ENCODE measurements at places on chromosomes 3 and 15. TPM values are rescaled to one million over a fixed set of nuclear protein-coding genes. Genes with fewer than 3 reads are reported as not detected.

CFAP91 gene
- 0.44 TPM for total RNA-seq

DNA sequence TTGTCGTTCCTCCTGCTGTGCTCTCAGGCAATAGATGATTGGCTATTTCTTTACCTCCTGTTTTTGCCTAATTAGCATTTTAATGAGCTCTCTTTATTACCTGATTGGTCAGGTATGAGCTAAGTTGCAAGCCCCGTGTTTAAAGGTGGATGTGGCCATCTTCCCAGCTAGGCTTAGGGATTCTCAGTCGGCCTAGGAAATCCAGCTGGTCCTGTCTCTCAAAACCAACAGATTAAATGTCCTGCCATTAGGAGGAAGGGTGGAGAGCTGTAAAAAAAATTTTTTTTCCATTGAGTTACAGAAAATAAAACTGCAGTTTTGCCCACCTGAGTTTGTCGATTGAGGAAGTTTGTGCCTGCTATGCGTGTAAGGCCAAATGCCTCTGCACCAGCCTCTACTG, 5.4 kb upstream of the ACSBG1 start:
- DNase-seq = no peak
- H3K4me3 ChIP-seq = no peak overlapping the region
- no peaks in the 10 kb centered on the region for H3K36me3 ChIP-seq
- peaks cover 9% of the 10 kb centered on the region for H3K4me1 ChIP-seq

- peaks cover 4% of the 10 kb centered on the region for H3K4me1 ChIP-seq
- no peak for DNase-seq
- no peaks in the 10 kb centered on the region for H3K27me3 ChIP-seq
- no peaks in the 10 kb centered on the region for H3K36me3 ChIP-seq
Measured at GRCh38 chr3:73321286-73321999, 260.0 kb downstream of the EBLN2 start.

C3orf62 gene
- total RNA-seq = 2.8 TPM

DNA sequence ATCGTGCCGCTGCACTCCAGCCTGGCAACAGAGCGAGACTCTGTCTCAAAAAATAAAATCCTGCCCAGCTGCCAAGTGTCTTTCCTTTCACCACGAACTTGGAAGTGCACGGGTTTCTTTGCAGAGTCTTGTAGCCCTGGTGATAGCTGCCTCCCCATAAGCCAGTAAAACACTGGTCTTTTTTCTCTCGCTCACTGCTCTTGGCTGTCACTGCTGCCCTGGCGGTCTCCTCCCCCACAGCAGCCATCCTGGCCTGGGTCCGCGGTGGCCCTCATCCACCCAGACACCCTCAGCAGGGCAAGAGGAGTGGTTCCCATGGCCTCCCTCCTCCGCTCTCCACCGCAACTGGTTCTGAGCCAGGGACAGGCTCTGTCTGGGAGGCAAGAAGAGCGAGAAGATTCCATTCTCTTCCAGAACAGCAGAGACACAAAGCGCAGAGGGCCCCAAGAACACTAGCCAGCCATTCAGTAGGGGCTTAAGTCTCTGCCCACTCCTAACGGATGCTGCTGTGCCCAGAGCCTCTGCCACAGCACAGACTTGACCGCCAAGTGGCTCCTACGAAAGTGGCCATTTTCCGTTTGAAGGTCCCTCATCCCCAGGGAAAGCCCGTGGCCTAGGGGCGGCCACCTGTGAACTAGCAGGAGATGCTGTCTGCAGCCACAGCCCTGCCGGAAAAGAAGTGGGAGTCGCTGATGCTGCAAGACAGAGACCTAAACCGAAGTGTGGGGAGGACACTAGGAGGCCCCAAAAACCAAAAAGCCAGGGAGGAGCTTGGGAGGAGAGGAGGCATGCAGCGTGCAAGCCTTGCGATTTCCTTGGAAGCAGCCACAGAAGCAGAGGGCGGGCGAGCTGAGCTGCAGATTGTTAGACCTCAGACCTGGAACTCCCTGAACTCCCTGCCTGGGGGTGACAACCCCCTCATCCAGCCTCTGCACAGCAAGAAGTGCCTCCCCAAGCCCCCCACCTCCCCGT, 44.1 kb downstream of the KLHL25 start:
- peak overlapping the region; percentile 45 for H3K4me3 ChIP-seq
- H3K27ac ChIP-seq = peak overlapping the region; percentile 87
- peaks cover 88% of the 10 kb centered on the region for H3K4me1 ChIP-seq
- DNase-seq = peak; percentile 77
- H3K36me3 ChIP-seq = peaks cover 33% of the 10 kb centered on the region

- H3K36me3 ChIP-seq = no peaks in the 10 kb centered on the region
- H3K4me1 ChIP-seq = peaks cover 9% of the 10 kb centered on the region
- H3K27ac ChIP-seq = no peak overlapping the region
- DNase-seq = no peak
Measured at GRCh38 chr15:70569714-70570231, 193.6 kb downstream of the UACA start.

DNA sequence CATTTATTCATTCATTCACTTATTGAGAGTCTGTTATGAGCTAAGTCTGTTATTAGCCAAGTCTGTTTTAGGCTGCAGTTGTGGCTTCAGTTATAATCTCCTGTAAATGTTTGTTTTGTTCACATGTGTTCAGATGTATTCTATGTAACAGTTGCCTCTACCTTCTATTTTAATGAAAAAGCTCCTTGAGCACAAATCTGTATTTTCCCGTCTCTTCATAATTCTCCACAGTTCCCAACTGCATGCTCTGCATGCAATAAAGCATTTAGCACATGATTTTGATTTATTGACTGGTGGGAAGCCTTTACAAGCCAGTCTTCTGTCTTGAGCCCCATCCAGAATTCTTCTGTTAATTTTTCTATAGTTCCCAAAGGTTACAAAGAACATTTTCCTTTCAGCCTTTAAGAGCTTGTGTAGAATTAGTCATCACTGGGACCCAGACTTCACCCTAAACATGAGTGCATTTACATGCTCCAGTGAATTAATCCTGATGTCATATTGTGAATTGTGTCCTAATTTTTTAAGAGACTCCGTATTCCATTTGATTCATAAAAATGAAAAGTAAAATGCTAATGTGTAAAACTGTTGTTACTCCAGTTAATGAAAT, 122.3 kb upstream of the NR2E3 start:
- no peaks in the 10 kb centered on the region for H3K36me3 ChIP-seq
- no peak for DNase-seq
- H3K4me1 ChIP-seq = peaks cover 39% of the 10 kb centered on the region
- no peak overlapping the region for H3K4me3 ChIP-seq
- no peaks in the 10 kb centered on the region for H3K27me3 ChIP-seq

MORC1 gene
- total RNA-seq = not detected

WNT5A gene
- 3.8 TPM for total RNA-seq

ERC2 gene
- 0.99 TPM for total RNA-seq

C3orf70 gene
- 1.4 TPM for total RNA-seq

DNA sequence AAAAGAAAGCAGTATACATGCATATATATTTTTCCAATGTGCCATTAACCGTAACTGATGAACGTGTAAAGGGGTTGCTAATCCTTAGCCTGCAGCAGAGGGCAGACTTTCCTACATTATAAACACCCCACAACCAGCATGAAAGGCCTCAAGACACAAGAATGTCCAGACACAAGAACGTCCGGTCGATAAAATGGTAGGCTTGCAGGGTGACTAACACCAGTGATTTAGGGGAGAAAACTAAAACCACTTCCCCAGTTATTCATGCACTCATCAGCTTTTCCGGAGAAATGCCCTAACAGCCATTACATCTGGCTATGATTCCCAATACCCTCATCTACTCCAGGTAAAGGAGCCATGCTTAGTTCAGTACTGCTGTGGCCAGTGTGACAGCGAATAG, 57.4 kb downstream of the LRTM1 start:
- no peak overlapping the region for H3K4me3 ChIP-seq
- H3K27me3 ChIP-seq = no peaks in the 10 kb centered on the region
- no peak overlapping the region for H3K27ac ChIP-seq

DNA sequence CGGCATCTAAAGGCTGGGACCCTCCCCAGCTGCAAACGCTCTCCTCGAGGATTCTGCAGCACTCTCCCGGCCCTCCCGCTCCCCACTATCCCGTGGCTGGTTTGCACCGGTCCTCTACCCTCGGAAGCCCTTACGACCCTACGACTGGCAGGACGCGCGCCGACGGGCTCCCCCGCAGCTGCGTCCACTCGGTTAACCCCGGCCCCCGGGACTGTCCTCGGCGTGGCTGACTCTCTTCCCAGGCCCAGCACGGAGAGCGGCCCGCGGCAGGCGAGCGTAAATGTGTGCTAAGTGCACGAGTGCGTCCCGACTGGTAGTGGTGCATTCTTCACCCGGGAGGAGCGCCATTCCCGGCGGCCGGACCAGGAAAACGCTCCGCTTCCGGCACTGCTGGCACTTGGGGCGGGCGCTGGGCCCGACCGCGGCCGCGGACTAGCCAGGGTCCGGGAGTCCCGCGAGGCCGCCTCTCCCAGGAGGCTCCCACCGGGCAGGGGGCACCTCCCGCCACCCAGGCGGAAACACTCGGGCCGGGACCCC, 508 bp downstream of the GORASP1 start:
- H3K27me3 ChIP-seq = no peaks in the 10 kb centered on the region
- peak overlapping the region; percentile 99 for H3K4me3 ChIP-seq
- H3K4me1 ChIP-seq = peaks cover 65% of the 10 kb centered on the region

MASP1 gene
- 214 TPM for total RNA-seq

DNA sequence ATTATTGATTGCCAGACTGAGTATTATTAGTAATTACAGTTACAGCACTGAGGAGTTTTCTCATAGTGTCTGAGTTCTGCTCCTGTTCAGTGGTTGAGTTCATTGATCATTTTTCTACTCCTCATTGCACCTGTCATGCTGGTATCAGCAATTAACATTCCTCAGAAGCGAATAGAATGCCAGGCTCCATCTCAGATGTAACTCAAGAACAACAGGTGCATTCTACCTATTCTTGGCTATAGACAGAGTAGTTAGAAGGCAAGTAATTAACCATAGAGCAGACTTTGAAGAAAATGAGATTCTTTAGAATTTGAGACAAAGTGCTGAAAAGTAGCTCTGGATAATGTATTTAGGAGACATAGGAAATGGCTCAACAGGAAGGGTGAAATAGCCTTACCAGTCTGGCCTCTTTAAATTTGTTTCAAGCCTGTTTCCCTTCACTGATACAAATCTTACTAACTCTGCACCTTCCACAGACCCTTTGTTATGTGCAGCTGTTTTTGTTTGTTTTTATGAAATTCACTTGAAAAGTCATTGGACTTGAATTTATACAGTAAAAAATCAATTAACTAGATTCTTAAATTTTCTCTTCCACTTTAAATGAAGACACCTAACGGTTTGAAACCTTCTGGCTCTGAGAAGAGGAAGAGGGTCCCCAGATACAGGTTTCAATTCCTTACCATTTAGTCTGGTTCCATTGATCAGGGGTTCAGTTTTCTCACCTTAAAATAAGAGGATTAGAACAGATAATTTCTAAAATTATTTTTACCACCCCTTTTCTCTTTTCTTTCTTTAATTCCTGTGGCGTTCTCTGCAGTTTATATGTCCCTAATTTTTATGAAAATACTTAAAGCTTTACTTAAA, 109.6 kb downstream of the FNDC3B start:
- H3K4me1 ChIP-seq = peaks cover 68% of the 10 kb centered on the region
- no peaks in the 10 kb centered on the region for H3K36me3 ChIP-seq
- H3K4me3 ChIP-seq = no peak overlapping the region
- no peaks in the 10 kb centered on the region for H3K27me3 ChIP-seq
- DNase-seq = no peak

DNA sequence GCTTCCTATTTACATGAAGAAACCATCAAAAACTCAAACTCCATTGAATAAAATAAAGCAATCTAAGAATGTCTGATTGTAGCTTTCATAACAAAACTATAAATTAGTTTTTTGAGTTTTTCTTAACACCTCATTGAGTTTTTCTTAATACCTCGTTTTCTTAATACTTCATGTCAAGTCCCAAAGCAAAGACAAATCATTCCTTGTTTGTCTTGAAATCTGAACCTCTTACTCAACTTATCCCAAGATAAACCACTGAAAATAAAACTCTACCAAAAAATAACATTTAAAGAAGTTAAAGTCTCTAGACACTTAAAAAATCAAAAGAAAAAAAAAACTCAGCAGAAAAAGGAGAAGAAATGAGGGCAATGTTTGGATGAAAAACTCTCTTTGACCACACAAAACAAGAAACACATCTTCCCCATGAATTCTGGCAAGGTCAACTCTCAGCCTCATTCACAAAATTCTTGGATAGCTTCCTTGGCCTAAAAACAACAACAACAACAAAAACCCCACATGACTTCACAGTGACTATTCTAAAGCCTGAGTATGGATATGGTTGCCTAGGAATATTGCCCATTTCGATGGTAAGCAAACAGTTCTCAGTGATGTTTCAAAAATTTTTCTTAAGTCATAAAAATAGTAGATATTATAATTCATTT, 38.2 kb downstream of the TMCC1 start:
- H3K4me1 ChIP-seq = peaks cover 26% of the 10 kb centered on the region
- H3K4me3 ChIP-seq = no peak overlapping the region
- DNase-seq = no peak
- no peaks in the 10 kb centered on the region for H3K27me3 ChIP-seq

- H3K27me3 ChIP-seq = no peaks in the 10 kb centered on the region
- peaks cover 35% of the 10 kb centered on the region for H3K4me1 ChIP-seq
- H3K4me3 ChIP-seq = no peak overlapping the region
- H3K36me3 ChIP-seq = no peaks in the 10 kb centered on the region
- H3K27ac ChIP-seq = no peak overlapping the region
Measured at GRCh38 chr3:43388175-43388574, 101.8 kb downstream of the SNRK start.

GABRB3 gene
- total RNA-seq = 2.4 TPM

LCTL gene
- not detected for total RNA-seq

- H3K36me3 ChIP-seq = no peaks in the 10 kb centered on the region
- no peak for DNase-seq
- H3K4me1 ChIP-seq = peaks cover 8% of the 10 kb centered on the region
- H3K4me3 ChIP-seq = no peak overlapping the region
- no peak overlapping the region for H3K27ac ChIP-seq
Measured at GRCh38 chr3:140428380-140428779, 249.5 kb upstream of the TRIM42 start.

- H3K27me3 ChIP-seq = no peaks in the 10 kb centered on the region
- H3K4me1 ChIP-seq = peaks cover 76% of the 10 kb centered on the region
- peak overlapping the region; percentile 72 for H3K27ac ChIP-seq
- no peaks in the 10 kb centered on the region for H3K36me3 ChIP-seq
- DNase-seq = no peak
- no peak overlapping the region for H3K4me3 ChIP-seq
Measured at GRCh38 chr15:57654153-57654852, 52.2 kb upstream of the POLR2M start.

GOLGA6D gene
- not detected for total RNA-seq

DNA sequence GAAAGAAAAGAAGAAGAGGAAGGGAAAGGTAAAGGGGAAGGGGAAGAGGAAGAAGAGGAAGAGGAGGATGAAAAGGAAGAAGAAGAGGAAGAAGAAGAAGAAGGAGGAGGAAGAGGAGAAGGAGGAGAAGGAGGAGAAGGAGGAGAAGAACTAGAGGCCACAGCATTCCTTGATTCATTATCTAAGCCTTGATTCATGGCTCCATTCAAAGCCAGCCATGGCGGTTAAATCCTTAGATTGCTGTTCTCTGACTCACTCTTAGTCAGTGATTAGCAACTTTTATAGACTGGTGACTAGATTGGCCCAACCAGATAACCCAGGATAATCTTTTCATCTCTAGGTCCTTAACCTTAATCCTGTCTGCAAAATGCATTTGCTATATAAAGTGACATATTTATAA, 47.6 kb downstream of the OSTN start:
- no peak overlapping the region for H3K4me3 ChIP-seq
- H3K27ac ChIP-seq = no peak overlapping the region
